Activated B cell treated with CpG ODN at 0.5 μM for 24 hours (primary cell): ENCODE measurements at places on chromosomes 3 and 15. TPM values are rescaled to one million over a fixed set of nuclear protein-coding genes. Genes with fewer than 3 reads are reported as not detected.

DNA sequence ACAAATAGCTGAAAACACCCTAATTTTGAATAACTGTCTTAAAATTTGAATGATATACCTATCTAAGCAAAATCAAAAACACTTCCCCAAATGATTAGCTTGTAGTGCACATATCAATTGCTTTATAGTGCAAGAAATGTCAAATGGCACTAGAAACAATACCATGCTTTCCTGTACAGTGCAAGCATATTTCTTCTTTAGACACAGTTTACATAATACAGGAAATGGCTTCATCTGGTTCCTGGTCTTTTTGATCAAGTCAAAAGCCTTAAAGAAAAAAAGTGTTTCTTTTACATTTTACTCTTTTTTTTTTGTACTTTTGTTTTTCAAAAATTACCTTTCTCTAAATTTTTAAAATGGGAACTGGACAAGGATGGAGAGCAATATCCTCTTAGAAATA is 352.1 kb downstream of the MECOM start:
- no peaks in the 10 kb centered on the region for H3K27me3 ChIP-seq
- H3K4me1 ChIP-seq = no peaks in the 10 kb centered on the region
- no peaks in the 10 kb centered on the region for H3K36me3 ChIP-seq
- DNase-seq = no peak

DNA sequence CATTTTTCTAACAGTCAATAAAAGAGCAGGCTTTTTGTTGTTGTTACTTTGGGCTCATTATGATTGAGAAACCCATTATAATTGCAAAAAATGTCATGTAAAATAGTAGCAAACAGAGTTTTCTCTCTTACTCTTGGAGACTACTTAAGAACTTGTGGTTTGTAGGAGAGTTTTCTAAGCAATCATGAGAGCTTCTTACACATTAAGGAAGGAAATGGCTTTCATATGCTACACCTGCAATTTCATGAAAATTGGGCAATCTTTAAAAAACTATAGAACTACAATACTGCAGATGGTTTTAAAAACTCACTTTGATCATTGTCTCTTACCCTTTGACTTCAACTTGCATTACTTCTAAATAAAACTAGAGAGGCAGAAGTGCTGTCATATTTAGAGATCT is 701.8 kb downstream of the ZPLD1 start:
- H3K4me3 ChIP-seq = no peak overlapping the region
- H3K27ac ChIP-seq = no peak overlapping the region
- no peaks in the 10 kb centered on the region for H3K36me3 ChIP-seq
- DNase-seq = no peak

The ECE2 gene
- not detected in 2 replicates for total RNA-seq

The WDR76 gene
- 12.0 and 15.1 TPM in 2 replicates for total RNA-seq

The ZCWPW2 gene
- total RNA-seq = not detected in 2 replicates

The UQCC5 gene
- 11.7 and 13.6 TPM in 2 replicates for total RNA-seq

DNA sequence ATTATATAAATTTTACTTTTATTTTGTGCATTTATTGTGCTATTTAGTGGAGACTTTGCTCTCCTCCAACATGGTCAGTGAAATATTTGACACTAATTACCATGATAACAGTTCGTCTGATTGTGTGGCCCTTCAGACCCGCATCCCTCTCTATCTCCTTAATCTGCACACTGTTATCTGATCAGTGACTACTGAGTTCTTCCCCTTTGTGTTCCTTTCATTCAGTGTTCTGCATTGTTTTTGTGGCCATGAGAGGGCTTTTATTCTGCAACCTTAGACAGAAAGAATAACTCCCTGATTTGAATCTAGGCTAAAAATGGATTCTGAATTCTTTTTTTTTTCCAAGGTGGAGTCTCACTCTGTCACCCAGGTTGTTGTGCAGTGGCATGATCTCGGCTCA is 11.9 kb upstream of the FMN1 start:
- DNase-seq = no peak
- H3K27ac ChIP-seq = no peak overlapping the region
- no peak overlapping the region for H3K4me3 ChIP-seq
- H3K4me1 ChIP-seq = peaks cover 7% of the 10 kb centered on the region
- H3K27me3 ChIP-seq = no peaks in the 10 kb centered on the region
- H3K36me3 ChIP-seq = no peaks in the 10 kb centered on the region

DNA sequence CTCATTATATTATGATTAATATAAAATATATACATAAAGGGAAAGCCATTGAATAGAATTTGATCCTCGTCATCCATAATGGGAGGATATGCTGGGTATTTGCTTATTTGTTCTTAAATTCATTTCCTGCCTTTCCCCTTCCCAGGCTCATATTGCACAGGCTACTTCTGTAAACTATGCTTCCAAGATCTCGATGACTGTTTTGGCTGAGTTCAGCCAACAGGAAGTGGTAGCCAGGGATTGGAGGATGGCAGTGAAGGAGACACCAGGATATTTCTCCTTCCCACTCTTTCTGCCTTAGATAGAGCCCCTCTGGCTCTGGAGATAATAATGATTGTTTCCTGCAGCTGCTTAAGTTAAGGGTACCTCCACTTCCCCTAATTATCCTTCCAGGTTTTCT is 44.3 kb upstream of the DYNC1LI1 start:
- H3K27me3 ChIP-seq = peaks cover 4% of the 10 kb centered on the region
- H3K4me1 ChIP-seq = no peaks in the 10 kb centered on the region
- H3K4me3 ChIP-seq = no peak overlapping the region
- no peak overlapping the region for H3K27ac ChIP-seq

The RARB gene
- total RNA-seq = not detected in 2 replicates

The MUSTN1 gene
- total RNA-seq = 0.83 and 1.6 TPM in 2 replicates

The DPH3 gene
- total RNA-seq = 13.4 and 14.7 TPM in 2 replicates

The PPP4R2 gene
- total RNA-seq = 54.7 and 59.7 TPM in 2 replicates

- H3K27me3 ChIP-seq = no peaks in the 10 kb centered on the region
- no peak overlapping the region for H3K27ac ChIP-seq
- H3K4me1 ChIP-seq = peaks cover 41% of the 10 kb centered on the region
- H3K4me3 ChIP-seq = peak overlapping the region; percentile 55
- DNase-seq = no peak
- H3K36me3 ChIP-seq = no peaks in the 10 kb centered on the region
Observed at GRCh38 chr15:80031841-80032240, 27.6 kb upstream of the ZFAND6 start.

DNA sequence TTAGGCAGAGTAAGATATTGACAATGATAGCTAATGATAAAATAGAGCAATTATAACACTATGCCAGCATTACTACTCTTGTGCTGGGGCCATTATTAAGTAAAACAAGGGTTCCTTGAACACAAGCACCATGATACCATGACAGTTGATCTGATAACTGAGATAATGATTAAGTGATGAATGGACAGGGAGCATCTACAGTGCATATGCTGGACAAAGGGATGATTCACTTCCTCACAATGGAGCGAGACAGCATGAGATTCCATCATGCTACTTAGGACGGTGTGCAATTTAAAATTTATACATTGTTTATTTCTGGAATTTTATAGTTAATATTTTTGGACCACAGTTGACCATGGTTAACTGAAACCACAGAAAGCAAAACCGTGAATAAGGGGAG is 156.6 kb downstream of the FHIT start:
- no peaks in the 10 kb centered on the region for H3K27me3 ChIP-seq
- no peak for DNase-seq
- H3K4me1 ChIP-seq = no peaks in the 10 kb centered on the region

The CLDN16 gene
- not detected in 2 replicates for total RNA-seq

- no peaks in the 10 kb centered on the region for H3K36me3 ChIP-seq
- no peaks in the 10 kb centered on the region for H3K4me1 ChIP-seq
- no peak overlapping the region for H3K4me3 ChIP-seq
- DNase-seq = no peak
- no peak overlapping the region for H3K27ac ChIP-seq
- H3K27me3 ChIP-seq = no peaks in the 10 kb centered on the region
Observed at GRCh38 chr15:96092186-96092585, 238.3 kb upstream of the NR2F2 start.

GRCh38 chr3:169663951-169664820 is 674 bp upstream of the MECOM start:
- no peak for DNase-seq
- no peaks in the 10 kb centered on the region for H3K36me3 ChIP-seq
- H3K4me1 ChIP-seq = peaks cover 58% of the 10 kb centered on the region

GRCh38 chr3:128515967-128516366 is 23.0 kb upstream of the GATA2 start:
- H3K36me3 ChIP-seq = no peaks in the 10 kb centered on the region
- DNase-seq = no peak
- H3K27ac ChIP-seq = no peak overlapping the region
- no peak overlapping the region for H3K4me3 ChIP-seq

DNA sequence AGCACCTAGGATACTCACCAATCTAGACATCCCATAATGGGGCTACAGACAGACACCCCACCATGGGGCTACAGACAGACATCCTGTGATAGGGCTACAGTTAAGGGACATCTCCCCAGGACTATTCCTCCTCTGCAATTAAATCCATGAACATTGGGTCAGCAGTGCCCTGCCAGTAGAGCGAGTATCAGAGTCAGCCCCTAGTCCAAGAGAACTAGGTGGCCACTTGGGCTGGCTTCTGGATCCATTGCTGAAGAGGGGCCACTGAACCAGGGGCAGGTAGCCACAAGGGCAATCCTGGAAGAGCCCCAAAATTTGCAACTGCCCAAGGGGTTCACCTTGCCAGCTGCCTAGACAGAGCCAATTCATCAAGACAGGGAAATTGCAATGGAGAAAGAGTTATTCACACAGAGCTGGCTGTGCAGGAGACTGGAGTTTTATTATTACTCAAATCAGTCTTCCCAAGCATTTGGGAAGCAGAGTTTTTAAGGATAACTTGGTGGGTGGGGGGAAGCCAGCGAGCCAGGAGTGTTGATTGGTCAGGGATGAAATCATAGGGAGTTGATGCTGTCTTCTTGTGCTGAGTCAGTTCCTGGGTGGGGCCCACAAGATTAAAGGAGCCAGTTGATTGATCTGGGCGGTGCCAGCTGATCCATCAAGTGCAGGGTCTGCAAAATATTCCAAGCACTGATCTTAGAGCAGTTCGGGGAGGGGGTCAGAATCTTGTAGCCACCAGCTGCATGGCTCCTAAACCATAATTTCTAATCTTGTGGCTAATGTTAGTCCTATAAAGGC is 170.2 kb upstream of the SMAD3 start:
- peaks cover 9% of the 10 kb centered on the region for H3K4me1 ChIP-seq
- H3K4me3 ChIP-seq = no peak overlapping the region
- H3K27ac ChIP-seq = no peak overlapping the region
- DNase-seq = no peak

DNA sequence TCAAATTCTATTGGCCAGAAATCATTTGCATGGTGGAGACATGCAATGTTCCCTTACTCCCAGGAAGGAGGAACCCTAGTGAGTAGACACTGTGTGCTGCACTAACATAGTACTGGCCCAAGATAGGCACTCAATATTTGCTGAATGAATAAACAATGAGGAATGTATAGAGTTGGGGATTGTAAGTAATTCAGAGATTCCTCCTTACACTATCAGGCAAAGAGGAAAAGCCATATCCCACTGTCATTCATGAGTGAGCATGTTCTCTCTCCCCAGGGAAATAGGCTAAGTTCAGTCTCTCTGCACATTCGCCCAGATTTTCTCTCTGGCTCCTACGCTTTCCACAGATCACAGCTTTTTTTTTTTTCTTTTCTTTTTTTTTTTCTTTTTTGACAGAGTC is 154.9 kb upstream of the WNT5A start:
- H3K27me3 ChIP-seq = no peaks in the 10 kb centered on the region
- H3K36me3 ChIP-seq = no peaks in the 10 kb centered on the region
- no peak overlapping the region for H3K4me3 ChIP-seq
- no peak for DNase-seq
- H3K27ac ChIP-seq = no peak overlapping the region

DNA sequence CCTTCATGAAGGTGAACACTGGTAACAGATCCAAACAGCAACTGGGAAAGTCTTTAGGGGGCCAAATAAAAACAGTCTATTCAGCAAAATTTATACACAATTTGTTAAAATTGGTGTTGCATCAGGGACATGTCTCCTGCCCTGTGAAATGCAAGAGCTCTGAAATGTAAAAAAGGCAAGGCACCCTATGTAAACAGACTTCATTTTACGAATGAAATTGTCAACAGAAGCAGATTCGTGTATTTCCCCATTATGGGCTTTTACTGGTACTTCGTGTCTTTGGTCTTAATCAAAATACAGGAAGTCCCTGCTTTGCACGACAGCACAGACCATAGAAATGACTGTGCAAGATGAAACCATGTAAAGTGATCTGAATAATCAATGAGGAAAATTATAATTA is 127.3 kb upstream of the THBS1 start:
- no peak for DNase-seq
- no peak overlapping the region for H3K4me3 ChIP-seq
- H3K4me1 ChIP-seq = no peaks in the 10 kb centered on the region
- no peak overlapping the region for H3K27ac ChIP-seq
- peaks cover 2% of the 10 kb centered on the region for H3K27me3 ChIP-seq
- H3K36me3 ChIP-seq = no peaks in the 10 kb centered on the region

- peaks cover 4% of the 10 kb centered on the region for H3K27me3 ChIP-seq
- H3K36me3 ChIP-seq = no peaks in the 10 kb centered on the region
- H3K27ac ChIP-seq = no peak overlapping the region
- no peaks in the 10 kb centered on the region for H3K4me1 ChIP-seq
Observed at GRCh38 chr3:179526482-179526881, 36.2 kb upstream of the ACTL6A start.

DNA sequence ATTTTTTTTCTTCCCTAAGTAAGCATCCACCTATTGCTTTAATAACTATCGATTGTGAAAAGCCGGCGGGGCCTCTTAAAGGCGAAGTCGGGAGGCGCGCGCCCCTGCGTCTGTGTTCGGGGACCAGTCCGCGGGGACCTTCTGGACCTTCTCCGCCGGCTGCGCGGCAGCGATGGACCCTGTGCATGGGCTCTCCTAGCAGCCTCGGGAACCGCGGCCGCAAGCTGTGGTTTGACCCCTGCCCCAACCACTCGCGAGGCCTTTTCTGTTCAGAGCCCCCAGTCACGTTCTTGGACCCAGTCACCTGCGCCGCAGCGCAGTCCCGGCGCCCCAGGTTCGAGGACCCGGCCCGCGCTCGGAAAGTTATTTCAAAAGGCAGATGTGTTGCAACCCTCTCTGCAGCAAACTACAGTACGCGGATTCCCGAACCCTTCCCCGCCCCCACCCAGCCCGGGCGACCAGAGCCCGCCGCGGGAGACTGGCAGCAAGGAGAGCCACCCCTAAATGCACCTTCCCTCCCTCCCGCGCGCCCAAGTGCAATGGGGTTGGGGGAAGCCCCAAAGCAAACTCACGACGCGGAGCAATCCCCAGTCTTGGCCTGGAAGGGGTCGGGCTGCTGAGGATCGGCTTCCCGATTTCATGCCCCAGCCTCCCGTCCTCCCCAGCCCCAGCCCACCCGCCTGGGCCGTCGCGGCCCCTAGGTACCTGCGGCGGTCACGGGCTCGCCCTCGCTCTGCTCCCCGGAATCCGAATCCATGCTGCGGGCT is 684 bp downstream of the TNFAIP8L3 start:
- H3K4me3 ChIP-seq = peak overlapping the region; percentile 51
- no peak overlapping the region for H3K27ac ChIP-seq
- no peaks in the 10 kb centered on the region for H3K36me3 ChIP-seq
- peaks cover 15% of the 10 kb centered on the region for H3K4me1 ChIP-seq

The ADAMTSL3 gene
- total RNA-seq = not detected in 2 replicates

DNA sequence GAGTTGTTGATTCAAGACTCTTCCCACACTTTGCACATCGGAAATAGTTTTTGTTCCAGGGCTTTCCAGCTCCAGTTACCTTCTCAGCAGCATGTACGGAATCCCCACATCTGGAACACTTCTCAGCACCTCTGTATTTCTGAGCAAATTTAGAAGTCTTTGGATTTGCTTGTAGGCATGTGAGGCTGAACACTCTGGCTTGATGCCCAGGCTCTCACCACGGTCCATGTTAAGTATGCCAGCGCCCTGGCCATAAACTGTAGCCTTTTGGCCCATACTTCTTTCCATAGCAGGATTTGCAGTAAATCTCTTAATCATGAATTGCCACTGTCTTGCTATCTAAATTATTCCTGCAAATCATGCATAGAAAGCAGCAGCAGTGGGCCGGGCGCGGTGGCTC is 24.4 kb downstream of the ATP2C1 start:
- no peak overlapping the region for H3K4me3 ChIP-seq
- H3K27ac ChIP-seq = peak overlapping the region; percentile 51
- no peaks in the 10 kb centered on the region for H3K27me3 ChIP-seq
- H3K36me3 ChIP-seq = peaks cover 14% of the 10 kb centered on the region

The GOLGA8N gene
- 4.3 and 5.6 TPM in 2 replicates for total RNA-seq

The TJP1 gene
- total RNA-seq = 0.22 and 0.44 TPM in 2 replicates
